T-helper 1 cell (primary cell): ENCODE measurements at places on chromosomes 1 and 21.
A peak's percentile ranks its signal among the peaks of the same experiment; 100 is the strongest.

- no peak for DNase-seq
These were observed 90.6 kb upstream of the USP24 start for GRCh38 chr1:55305735-55306134.

GRCh38 chr1:10856176-10856683, 59.8 kb upstream of the CASZ1 start:
- DNase-seq: no peak

DNA sequence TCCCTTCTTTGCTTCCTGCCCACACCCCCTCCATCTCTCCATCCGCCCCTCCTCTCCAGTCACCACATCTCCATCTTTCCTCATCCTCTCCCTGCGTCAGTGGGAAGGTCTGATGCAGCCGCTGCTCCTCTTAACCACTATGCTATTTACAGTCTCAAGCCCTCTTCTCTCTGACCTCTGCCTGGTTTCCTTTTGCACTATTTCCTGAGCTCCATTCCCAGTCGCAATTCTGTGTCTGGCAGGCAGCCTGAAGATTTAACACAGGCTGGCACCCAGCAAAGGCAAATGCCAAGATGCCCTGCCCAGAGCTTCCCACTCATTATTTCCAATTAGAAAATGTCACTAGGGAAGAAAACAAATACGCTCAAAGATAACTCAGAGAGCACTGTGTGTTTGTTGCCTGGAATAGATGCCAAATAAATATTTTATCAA, 89.6 kb upstream of the LPGAT1 start:
- no peak for DNase-seq

GRCh38 chr1:56627636-56628039, 17.5 kb upstream of the PRKAA2 start:
- DNase-seq: no peak

DNA sequence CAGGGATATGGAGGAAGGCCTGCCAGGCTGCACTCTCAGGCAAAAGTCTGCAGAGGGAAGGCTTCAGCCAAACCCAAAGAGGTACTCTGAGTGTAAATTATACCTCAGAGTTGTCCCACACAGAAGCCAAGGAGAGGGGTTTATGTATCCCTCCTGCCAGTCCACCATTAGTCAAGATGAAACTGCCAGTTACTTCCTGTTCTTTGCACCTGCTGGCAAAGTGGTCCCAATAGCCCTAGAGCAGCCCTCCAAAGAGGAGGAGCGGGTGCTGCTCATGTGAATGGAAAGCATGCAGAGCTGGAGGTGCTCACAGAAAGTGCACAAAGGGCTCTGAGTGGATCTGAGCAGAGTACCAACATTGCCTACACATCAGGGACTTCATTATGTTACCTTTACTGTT, 37.1 kb upstream of the MCOLN3 start:
- no peak for DNase-seq

GRCh38 chr1:164842870-164843269, 283.9 kb downstream of the PBX1 start:
- DNase-seq: no peak

DNA sequence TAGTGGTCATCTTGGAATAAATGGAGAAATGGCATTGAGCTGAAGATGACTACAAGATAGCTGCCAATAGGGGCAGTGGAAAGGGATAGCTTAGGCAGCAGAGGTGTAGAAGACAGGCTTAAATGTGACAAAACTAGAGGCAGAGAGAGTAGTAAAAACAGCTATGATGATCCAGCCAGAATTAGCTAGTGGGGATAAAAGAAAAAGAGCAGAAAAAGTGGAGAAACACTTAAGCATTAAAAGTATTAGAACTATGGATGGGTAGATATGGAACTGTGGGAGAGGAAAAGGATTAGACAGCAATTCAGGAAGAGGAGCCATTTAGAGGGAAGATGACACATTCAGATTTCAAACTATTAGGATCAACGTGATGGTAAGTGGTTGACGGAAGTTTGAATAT, 202.5 kb upstream of the SAMSN1 start:
- no peak for DNase-seq

- no peak for DNase-seq
These were observed 156.2 kb downstream of the ZBTB18 start for GRCh38 chr1:244207042-244207934.

GRCh38 chr1:209655411-209656231, 3.4 kb upstream of the LAMB3 start:
- DNase-seq: no peak

DNA sequence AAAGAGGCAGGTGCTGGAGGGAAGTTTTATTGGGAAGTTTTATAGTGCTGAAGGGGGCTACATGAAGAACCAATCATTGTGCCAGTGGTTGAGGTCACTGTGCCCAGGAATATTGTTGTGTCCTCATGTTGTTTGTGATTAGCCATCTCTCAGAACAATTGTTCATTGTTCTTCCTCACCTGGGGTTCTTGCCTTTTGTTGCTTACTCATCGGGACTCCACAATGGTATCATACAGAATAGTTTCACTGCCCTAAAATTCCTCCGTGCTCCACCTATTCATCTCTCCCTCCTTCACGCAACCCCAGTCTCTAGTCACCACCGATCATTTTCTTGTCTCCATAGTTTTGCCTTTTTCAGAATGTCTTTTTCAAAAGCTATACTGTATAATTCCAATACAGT, 38.9 kb upstream of the CDC14A start:
- DNase-seq: no peak

DNA sequence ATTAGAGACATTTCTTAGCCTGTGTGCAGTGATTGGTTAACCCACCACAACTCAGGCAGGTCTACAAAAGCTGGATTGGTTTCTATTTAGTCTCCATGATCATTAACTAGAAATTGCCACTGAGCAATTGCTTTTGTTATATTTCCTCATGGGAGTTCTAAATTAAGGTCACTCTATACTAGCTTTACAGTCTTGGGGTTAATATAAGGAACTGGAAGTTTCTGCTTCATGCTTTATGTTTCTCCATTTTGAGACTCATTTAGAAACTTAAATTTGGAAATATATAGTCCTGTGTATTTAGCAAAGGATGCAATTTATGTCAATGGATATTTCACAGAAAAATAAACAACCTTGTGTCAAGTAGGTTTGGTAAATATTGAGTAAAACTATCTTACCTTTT, 137.5 kb downstream of the HLX start:
- no peak for DNase-seq

GRCh38 chr1:159802111-159802510, at the start of gene FCRL6:
FCRL6 (plus strand) TSS chr1:159802360; CDS start chr1:159802425, 65 bp downstream.
- no peak for DNase-seq

DNA sequence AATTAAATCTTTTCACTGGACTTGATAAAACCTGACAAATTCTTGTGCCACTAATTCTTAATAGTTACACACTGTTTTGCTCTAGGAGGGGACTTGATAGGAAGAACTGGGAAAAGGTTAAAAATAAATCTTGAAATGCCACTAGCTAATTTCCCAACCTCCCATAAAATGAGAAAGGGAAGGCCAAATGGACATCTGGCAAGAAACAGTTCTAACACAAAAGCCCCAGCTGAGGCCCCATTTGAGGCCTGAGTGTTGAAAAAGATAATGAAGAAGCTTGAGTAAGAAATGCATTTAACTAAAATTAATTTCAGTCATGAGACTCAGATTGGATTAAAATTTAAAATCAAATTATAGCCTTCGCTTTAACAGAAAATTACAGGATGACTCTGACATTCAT, 11.2 kb upstream of the RAP1GAP start:
- DNase-seq: no peak

DNA sequence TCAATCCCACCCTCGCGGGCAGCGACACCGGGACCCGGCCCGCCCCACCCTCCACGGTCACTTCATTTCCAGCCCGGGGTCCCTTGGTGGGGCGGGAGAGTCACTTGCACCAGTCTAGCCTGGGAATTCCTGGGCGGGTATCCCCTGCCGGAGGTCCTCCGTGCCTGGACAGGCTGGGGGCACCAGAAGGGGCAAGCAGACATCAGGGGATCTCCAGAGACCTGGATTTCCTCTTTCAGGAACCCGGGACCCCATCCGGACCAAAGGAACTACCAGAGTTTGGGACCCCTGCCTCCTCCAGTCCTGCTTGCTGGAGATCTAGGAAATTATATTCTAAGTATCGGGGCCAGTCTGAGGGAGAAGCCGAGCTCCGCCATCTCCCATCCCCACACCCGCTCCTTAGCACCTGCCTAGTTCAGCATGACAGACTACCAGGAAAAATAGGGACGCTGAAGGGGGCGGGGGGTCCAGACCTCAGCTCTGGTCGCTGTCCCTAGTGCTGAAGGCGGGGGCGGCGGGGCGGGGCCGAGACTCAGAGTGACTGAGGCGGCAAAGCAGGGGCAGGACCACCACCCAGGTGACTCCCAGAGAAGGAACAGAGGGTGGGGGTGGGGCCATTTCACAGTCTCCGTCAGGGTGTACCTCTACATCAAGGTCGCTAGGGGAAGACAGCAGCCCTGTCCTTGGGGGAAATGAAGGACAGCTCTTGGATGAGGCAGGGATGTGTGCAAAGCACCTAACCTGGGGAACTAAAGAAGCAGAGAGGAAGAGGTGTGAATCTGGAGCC, 832 bp downstream of the HCN3 start:
- DNase-seq: peak; percentile 50

DNA sequence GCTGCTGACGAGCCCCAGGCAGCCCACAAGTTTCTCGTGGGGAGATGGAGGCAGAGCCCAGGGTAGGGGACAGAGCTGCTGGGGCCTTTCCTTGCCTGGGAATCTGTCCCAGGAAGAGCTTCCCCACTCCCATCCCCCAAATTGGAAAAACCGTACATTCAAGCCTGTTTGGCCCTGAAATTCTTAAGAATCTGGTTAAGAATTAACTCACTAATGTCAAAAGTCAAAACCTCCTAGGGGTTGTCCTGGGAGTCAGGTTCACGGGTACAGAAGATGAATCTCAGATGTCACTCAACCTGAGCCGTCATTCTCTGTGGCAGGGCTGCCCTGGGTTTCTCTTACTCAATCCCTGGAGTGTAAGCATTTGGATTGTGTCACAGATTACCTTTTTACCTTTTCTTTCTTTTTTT, 8.4 kb downstream of the C1orf115 start:
- DNase-seq: no peak

- no peak for DNase-seq
These were observed 28.8 kb downstream of the TTLL7 start for GRCh38 chr1:83970114-83970513.

GRCh38 chr1:171174560-171175294, 10.4 kb upstream of the FMO2 start:
- DNase-seq: no peak

GRCh38 chr1:171966426-171967220, 125.3 kb downstream of the DNM3 start:
- no peak for DNase-seq

DNA sequence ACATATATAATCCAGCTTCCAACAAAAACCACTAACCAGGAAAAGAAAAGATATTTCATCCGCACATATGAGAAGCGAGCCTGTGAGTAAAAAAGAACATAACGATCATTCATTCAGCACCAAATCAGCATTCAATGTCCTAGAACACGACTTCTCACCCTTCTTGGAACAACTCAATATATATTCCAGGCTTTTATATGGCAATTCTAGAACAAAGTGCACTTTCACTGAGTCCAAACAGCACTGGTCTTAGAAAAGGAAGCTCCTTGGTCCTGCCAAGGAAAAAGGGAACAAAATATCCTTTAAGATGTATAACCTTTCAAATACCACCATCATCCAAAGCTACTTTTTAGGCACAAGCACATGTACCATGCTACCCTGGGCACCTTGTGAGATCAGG, 44.5 kb downstream of the RPL5 start:
- DNase-seq: no peak

- no peak for DNase-seq
These were observed 17.4 kb downstream of the MRPL39 start for GRCh38 chr21:25589887-25590286.

DNA sequence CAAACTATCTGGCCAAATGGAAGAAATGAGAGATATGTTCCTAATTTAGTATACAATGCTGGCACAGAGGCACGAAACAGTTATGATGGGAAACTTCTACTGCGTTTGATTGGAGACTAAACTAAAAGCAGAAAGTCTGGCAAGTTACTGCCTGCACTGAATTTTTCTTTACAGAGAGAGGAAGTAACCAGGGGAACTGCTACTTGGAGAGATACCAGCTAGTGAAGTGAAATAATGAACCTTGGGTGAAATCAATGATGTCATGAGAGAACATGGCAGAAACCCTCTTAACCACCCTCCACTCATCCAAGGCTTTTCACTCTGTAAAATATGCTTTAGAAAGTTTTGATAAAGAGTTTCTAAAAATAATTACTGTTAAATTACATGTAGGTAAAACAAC, 29.3 kb downstream of the NIBAN1 start:
- DNase-seq: no peak
